ENCODE measurements at places on chromosomes 6 and 20.
A peak's percentile ranks its signal among the peaks of the same experiment; 100 is the strongest.

GRCh38 chr6:142241061-142241460 is 60.7 kb upstream of the ADGRG6 start:
- no peak for DNase-seq

- DNase-seq: peak; percentile 59
Measured at GRCh38 chr6:108113557-108114519, 39.3 kb upstream of the OSTM1 start.

DNA sequence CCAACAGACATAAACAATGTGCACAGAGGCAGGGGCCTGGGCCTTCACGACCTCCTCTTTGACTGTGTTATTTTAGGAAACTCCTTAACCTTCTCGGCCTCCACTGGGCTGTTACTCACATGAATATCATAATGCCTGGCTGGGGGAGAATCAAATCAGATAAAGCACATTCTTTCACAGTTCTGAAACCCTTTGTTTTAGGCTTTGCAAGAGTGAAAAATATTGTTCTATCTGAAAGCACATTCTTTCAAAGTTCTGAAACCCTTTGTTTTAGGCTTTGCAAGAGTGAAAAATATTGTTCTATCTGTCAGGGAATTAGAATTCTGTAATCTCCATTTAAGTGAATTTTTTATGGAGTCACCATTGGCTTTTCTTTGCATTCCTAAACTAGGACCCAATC is 50.7 kb upstream of the SYNDIG1 start:
- no peak for DNase-seq

GRCh38 chr6:113655761-113656160 is 201.4 kb upstream of the MARCKS start:
- DNase-seq: no peak

DNA sequence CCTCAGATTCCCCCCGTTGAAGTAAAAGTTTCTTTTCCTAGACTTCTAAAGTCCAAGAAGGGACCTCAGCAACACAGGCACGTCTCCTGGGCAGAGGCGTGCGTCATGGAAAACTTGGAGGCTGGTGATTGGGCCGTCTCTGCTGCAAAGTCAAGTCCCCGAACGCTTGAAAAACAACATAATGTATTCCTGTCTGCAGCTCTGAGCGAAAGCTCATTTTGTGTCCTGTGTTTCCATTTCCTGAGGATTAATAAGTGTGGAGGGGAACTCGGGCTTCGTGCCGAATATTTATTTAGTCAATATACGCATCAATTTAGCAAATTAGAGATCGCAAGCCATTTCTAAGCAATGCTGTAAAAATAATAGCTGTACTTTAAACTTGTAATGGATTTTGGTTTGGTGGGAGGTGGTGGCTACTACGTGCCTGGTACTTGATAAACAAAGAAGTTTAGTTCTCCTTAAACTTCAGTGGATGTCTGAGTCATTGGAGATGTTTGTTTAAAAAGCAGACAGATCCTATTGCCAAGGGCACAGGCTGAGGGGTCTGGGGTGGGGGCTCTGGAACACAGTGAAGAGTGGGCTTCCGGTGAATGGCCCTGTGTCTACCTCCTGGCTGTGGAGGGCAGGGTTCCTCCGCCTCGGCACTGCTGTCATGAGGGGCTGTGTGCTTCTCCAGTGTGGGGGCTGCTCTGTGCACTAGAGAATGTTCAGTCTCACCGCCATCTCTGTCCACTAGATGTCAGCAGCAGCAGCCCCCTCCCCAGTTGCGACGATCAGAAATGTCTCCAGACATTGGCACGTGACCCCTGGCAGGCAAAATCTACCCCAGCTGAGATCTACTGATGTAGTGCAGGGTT is 21.8 kb downstream of the PCK1 start:
- no peak for DNase-seq

DNA sequence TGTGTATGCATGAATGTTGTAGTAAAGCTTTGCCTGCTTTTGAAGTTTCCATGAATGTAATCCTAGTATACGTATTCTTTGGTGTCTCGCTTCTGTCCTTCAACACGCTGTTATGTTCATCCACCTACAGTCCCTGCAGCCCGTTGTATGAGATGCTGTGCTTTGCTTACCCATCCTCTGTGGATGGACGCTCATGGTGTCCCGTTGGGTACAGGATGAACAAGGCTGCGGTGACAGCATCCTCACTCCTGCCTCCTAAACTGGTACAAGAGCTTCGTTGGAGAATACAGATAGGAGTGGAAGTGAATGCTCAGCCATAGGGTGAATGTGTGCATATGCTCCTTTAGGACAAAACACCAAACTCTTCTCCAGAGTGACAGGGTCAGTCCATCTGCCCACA is 366.2 kb downstream of the ZFAND3 start:
- no peak for DNase-seq

GRCh38 chr6:30821862-30822784 is 62.2 kb upstream of the DDR1 start:
- no peak for DNase-seq

DNA sequence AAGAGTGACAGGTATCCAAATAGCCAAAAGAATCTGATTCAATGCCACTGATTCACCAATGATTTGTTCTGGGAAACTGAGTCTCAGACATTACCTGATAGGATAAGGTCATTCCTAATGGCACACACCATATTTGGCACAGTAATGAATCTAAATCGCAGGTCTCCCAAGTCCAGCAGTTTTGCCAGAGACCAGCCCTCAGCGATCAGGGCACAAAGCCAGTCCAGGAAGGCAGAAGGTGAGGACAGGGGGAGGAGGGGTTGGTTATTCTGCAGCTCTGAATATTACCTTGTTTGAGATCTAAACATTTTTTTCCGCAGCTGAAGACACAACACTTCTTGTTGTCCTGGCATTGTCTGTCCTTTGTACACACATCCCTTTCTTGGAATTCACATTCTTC is 1.9 kb downstream of the EPPIN start:
- DNase-seq: no peak
